ENCODE measurements at places on chromosomes 6 and 20. TPM values are rescaled to one million over a fixed set of nuclear protein-coding genes. Genes with fewer than 3 reads are reported as not detected.

The SEMG1 gene
- not detected for total RNA-seq

The UBE2C gene
- total RNA-seq: 17.6 TPM

The PCK1 gene
- not detected for total RNA-seq

The TAAR5 gene
- total RNA-seq: not detected

The AVP gene
- total RNA-seq: not detected

The ACTL10 gene
- total RNA-seq: 2.1 TPM

The POM121L2 gene
- not detected for total RNA-seq

The ENPP4 gene
- total RNA-seq: 2.4 TPM

The DEFB121 gene
- not detected for total RNA-seq

The TAPBP gene
- total RNA-seq: 33.0 TPM

The SRSF12 gene
- 0.11 TPM for total RNA-seq

The HLA-G gene
- not detected for total RNA-seq

The HLA-DRB5 gene
- total RNA-seq: not detected

The PRND gene
- 0.12 TPM for total RNA-seq

The GNMT gene
- total RNA-seq: 0.25 TPM
